ENCODE measurements at places on chromosomes 6 and 20.

DNA sequence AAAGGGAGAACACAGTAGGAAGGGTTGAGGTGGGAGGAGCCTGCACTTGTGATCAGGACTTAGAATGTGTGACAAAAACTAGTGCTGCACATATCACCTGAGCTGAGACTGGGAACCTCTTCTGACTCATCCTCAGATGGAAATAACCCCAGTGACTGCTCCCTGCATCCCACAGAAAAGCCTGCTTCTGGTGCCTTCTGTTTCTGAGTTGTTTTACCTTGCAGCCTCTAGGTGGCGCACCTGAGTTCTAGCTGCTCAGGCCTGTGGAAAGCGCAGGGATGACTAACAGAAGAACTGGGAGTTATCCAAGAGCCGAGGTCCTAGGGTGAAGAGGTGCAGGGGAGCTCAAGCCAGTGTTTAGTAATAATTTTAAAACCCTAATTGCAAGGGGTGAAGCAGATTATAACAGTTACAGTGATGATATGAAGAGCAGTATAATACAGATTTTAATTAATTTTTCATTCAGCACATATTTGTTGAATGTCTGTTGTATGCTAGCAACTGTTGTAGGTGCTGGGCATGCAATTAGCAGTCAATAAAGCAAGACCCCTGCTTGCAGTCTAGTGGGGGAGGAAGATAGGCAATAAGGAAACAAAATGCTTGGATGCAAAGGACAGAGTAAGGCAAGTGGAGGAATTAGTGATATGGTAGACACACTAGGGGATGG is 302.5 kb downstream of the DHX35 start:
- DNase-seq = no peak

DNA sequence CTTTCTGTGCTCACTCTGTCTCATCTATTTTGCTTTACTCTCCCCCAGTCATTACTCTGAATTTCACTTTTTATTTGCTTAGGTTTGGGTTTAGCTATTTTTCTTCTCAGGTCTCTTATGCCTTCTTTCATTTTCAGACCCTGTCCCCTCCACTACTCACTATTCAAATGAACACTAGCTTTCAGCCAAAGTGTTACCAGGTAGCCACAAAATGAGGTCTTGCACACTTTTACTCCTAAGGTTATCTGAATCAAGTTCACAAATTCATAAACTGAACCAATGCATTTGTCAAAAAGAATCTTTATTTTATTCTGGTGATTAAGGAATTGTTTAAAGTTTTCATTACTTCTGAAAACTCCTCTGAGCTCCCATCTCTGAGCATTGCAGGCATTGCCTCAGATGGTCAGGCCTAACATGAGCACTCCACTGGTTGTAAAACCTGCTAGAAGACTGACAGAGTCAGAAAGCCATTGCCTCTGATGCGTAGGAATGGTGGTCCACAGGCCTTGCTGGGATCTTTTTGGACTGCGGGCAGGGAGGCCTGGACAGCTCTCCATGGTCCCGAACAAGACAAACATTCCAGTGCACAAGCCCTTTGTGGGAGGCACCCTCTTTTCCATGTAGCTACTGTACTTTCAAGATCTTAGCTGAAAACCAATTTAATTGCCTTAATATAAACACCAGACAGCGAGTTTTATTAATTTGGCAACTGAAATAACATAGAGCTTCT is 48.5 kb downstream of the FYN start:
- DNase-seq = no peak

DNA sequence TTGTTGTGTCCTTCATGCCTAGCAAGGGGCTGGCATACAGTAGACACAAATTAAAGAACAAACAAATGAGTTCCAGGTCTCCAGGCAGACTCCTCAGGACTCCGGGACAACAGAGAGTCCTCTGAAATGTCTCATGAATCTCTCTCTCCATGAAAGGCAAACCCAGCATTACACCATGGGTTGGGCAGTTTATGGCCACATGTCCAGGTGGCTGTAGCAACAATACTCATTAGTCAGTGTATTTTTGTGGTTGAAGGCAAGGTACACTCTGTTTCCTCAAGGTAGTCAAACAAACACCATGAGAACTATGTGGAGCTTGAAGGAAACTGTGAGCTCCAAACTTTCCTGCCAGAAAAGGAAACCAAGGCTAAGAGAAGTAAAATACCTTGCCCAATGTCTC is 62.2 kb downstream of the KCNB1 start:
- DNase-seq = no peak

DNA sequence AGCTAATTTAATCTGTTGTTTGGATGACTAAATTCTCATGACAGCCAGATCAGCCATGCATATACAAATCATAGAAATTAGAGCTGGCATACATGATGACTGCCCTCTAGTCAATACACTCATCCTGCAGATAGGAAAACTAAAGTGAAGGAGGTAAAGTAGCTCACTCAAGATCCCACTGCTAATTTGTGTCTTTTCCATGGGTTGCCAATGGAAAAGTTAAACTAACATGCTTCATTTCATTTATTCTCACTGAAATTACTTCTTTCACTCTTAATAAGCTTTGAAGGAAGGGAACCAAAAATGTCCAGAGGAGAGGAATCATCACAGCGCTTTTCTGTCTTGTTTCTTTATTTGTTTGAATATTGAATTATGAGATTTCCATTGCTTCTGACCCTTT is 308.2 kb downstream of the GJA1 start:
- no peak for DNase-seq

DNA sequence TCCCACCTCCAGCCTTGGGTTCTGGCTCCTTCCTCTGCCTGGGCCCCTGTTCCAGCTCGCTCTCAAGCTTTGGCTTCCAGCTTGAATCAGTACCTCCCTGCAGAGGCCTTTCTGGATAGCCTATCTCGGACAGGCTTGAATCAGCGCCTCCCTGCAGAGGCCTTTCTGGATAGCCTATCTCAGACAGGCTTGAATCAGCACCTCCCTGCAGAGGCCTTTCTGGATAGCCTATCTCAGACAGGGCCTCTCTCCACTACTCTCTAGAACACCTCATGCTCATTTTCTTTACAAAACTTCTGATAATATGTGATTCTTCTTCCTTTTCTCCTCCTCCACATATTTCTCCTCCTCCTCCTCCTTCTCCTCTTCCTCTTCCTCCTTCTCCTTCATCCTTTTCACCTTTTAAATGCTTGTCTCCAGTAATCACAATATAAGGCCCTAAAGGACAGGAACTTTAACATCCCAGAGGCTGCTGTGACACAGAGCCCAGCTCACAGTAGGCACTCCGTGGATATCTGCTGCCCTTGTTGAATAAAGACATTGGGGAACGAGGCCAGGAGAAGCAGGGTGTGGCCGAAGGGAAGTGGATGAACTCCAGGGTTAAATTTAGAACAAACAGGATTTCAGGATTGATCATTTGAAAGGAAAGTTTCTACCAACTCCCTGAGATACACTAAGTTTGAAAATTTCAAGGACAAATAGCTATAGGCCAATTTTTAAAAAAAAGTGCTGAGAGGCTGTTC is 9.3 kb upstream of the RPS6KA2 start:
- DNase-seq = no peak

DNA sequence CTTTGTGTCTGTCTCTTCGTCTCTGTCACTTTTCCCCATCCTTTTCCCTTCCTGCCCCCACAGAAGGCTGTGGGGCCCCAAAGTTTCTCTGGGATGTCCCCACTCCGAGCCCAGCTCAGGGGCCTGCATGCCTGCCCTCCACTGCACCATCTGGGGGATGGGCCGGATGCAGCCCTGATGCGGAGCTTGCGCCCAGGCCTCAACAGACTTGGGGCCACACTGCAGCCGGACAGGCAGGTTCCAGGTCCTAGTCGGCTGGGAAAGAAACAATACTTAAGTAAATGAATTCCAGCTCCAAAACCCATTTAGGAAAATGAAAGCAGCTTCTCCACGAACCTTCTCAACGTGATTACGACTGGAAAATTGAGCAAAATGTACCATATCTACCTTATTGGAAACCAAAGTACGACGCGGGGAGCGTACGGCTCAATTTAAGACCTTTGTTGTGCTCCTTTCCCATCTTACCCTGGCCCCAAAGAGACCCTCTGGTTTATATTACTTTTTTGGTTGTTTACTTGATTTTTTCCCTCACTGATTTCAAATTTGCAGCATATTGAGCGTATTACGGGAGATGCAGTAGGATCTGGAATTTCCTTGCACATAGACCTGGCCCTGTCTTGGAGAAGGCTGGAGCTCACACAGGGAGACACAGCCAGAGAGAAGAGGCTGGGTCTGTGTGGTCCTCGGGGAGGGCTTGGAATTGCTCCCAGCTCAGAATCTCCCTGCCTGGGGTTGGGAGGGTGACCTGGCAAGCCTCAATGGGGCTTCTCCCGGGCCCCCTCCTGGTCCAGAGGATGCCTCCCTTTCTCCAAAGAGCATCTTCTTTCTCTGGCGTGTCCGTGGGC is 8.0 kb downstream of the FOXC1 start:
- DNase-seq = no peak
